Left ventricle myocardium superior (tissue), 1 donor: ENCODE measurements at places on chromosomes 3 and 15.
A peak's percentile ranks its signal among the peaks of the same experiment; 100 is the strongest.

GRCh38 chr3:13501521-13501920 is 21.4 kb downstream of the HDAC11 start:
- DNase-seq = peak; percentile 18

DNA sequence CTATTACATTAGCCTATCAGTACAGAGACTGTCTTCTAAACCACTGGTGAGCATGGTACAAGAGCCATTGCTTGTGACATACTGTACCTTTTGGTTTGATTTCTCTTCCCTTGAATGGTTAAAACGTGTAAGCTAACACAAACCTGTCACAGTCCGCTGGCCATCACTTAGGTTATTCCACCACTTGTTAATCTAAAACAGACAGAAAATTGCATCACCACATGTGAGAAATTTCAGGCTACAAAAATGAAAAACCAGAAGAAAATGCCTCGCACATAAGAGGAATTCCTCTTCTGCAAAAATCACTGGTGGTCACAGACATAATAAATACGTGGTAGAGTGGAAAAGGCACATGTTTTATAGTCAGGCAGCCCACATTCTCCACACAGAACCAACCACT is 22.1 kb downstream of the PARL start:
- DNase-seq = no peak

DNA sequence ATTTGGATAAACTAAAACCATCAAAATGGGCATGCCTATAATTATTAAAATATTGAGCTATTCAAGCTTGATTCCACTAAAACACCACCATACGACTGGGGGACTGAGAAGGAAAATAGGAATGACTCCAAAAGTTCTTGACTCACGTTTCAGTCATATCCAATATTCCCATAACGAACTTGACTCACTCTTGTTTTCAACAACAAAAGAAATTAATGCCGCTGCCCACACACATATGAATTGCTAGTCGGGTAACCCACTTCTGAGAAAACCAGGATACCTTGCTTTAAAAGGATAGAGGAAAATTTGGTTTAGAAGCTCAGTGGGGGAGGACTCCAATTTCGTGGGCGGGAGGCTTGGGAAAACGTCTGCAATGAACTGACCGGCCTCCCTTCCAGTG is 5.2 kb downstream of the HTR3C start:
- DNase-seq = no peak

- no peak for DNase-seq
Observed at GRCh38 chr3:23547905-23548650, 257.7 kb upstream of the UBE2E1 start.

DNA sequence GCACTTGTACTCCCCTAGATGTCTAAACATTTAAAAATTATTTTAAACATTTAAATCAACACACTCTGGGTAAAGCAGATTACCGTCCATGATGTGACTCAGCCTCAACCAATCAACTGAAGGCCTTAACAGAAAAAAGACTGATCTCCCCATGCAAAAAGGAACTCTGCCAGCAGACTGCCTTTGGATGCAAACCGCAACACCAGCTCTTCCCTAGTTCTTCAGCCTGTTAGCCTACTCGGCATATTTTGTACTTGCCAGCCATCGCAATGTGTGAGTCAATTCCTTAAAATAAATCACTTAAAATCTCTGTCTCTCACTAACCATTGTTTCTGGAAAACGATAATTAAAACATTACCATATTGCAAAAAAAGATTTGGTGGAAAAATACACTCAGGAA is 375.9 kb downstream of the RSL24D1 start:
- no peak for DNase-seq

- no peak for DNase-seq
Observed at GRCh38 chr3:41318520-41318919, 119.2 kb downstream of the CTNNB1 start.

GRCh38 chr3:195001961-195002861 is 268.7 kb downstream of the XXYLT1 start:
- peak; percentile 80 for DNase-seq

DNA sequence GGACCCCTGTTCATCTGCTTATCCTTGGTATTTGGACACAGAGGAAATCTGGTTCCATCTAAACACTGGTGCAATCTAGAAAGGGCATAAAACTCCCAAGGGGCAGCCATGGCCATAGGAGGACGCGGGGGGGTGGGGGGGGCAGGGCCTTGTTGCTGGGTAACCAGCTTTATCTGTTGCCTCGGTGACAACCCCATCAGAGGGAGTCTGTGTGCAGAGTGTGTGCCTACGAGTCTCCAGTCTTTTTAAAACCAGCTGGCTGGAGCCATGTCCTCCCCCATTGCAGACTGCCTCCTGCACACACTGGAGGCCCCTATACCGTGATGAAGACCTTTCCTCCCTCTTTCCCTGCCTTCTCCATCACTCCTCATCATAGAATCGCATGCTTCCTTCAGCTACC is 26.4 kb upstream of the CORO2B start:
- no peak for DNase-seq

- no peak for DNase-seq
Observed at GRCh38 chr3:23653647-23654525, 151.9 kb upstream of the UBE2E1 start.

- no peak for DNase-seq
Observed at GRCh38 chr3:158781191-158781590, 20.7 kb upstream of the MFSD1 start.
